ENCODE measurements at places on chromosomes 1 and 21.

GRCh38 chr1:41616563-41616962, 132.1 kb upstream of the EDN2 start:
- DNase-seq = no peak

DNA sequence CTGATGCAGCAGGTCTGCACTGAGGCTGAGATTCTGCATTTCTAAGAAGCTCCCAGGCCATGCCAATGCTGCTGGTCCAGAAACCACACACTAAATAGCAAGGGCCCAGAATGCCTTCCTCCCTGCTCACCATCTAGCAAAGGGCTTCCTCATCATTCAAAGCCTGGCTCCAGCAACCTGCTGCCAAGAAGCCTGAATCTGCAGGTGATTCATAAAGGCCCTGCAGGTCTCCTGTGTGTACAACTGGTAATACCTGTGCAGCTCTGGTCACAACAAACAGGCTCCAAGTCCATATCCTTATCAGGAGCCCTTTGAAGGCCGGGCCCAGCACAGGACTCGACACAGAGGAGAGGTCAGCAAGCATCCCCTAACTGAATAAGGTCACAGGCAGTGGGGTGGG, 26.7 kb downstream of the GLIS1 start:
- no peak for DNase-seq

- DNase-seq = no peak
Observed at GRCh38 chr1:232983817-232984567, 33.6 kb downstream of the NTPCR start.

GRCh38 chr1:85847356-85847755, 139.1 kb upstream of the ZNHIT6 start:
- no peak for DNase-seq

DNA sequence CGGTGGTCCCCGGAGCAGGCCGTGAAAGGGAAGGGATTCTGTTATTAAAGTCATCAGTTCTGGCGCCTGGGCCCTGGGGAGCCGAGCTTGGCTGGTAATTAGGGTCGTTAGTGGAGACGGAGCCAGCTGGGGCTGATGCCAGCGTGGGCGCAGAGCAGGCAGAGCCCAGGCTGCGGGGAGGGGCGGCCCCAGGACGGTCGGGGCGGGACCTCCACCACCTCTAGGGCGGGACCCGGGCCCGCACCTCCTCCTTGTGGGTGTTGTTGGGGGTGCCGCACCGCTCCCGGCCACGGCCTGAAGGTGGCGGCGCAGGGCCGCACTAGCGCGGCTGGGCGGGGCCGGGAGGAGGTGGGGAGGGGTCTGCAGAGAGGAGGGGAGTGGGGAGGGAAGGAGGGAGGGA, 470.6 kb downstream of the PTPRU start:
- DNase-seq = no peak

All from CD4-positive, alpha-beta T cell treated with Interleukin-17A for 4 hours (primary cell).